ENCODE measurements at places on chromosomes 1 and 21.

DNA sequence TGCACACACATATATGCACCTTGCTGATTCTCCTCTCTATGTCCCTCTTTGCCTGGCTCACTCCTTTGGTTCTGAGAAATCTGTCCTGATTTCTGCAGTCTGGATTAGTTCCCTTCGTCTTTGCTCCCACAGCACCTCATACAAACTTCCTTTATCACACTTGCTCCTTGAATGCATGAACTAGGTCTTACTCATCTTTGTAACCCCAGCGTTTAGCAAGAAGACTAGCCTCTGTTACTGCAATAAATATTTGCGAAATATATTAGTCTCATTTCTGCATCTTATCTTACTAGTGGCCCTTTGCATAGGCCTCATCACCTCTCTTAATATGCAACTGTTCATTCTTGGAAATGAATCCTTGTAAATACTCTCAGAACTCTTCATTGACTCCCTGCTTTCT lies 11.4 kb downstream of the SMYD2 start:
- DNase-seq: no peak

DNA sequence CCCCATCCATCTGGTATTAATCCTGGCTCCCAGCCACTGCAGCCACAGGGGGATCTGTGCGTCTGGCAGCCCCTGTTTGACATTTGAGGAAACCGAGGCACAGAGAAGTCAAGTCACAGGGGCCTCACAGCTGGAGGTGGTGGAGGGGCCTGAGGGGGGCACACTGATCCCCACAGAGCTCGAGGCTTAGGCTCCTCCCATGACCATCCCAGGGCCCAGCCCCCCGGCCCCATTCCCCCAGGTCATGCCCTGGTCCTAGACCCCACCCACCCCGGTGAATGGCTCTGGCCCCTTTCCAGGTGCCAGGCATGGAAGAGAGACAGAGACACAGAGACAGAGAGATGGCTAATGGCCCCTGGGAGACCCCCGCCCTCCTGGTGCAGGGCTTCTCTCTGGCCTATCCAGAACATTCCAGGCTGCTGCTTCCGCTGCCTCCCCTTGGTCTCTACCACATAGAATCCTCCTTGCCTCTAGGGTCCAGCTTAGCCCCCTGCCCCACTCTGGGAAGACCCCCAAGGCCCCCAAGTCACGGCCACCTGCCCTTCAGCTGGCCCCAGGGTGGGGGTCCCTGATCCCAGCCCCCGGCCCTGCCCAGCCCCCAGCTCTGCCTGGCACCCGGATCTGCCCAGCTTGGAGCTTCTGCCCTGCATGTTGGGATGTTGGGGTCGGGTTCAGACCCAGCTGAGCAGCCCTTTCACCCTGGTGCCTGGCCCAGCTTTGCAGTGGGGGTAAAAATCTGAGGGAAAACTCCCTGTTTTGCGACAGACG lies 29.2 kb upstream of the LRRC3 start:
- DNase-seq: no peak

- DNase-seq: no peak
Observed at GRCh38 chr1:195738966-195739650, 869.1 kb downstream of the KCNT2 start.

DNA sequence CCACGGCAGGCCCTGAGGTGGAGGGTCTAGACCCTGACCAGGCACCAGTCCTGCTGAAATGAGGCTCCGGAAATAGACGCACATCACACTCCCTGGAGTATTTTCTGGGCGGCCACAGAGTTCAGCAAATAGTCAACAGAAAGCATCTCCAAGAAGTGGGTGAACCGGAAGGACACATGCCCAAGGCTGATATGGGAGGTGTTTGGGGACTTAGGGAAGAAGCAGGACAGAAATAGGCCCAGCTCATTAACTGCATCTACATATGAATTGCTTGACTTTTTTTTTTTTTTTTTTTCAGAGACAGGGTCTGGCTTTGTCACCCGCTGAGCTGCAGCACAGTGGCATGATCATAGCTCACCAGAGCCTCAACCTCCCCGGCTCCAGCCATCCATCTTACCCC lies 36.5 kb upstream of the GPR157 start:
- no peak for DNase-seq

DNA sequence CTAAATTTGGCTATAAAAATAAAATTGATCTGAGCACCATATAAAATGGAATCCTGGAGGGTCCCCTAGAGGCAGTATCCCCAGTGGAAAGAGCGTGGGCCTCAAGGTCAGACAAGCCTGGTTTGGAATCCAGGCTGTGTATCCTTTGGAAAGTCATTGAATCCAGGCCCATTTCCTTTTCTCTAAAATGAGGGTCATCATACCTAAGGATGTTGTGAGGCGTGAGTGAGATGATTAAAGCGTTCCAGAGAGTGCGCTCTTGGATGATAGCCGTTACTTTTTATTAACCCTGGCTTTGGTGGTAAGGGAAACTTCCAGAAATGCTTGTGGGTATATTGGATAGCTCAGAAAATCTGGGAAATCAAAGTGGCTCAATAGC lies 683 bp upstream of the ZNF436 start:
- DNase-seq: no peak

GRCh38 chr1:54277451-54278341 lies 77.7 kb downstream of the MRPL37 start:
- no peak for DNase-seq

DNA sequence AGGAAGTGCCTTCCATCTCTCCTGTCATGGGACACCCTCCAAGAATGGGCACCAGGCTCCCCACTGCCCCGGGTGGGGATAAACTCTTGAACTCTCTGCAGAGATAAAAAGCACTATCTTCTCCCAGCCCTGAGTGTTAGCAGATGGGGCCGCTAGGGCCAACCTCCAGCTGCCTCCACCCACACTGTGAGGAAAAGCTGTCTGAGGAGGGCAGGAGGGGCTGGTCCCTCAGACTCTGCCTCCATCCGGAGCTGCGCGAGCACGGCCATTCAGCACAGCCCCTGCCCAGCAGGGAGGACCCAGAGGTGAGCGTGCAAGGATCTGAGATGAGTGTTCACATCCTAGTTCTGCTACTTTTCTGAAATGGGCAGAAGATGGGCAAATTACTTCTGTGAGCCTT lies 51.8 kb upstream of the TRABD2B start:
- no peak for DNase-seq

DNA sequence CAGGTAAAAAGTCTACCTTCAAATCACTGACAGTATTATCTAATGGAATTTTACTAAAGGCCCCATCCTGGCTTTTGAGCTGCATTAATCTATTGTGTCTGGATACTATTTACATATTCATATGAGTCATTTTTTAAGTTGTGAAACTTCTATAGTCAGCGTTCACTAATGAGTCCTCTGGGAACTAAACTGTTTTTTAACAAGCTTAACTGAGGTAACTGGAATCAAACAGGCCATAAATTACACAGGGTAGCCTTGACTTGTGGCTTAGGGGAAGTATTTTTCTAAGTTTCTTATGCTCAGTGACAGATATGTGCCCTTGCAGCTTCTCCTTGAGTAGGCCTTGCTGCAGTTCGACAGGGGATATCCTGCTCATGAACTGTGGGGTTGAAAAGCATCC lies 68.8 kb downstream of the JMJD4 start:
- DNase-seq: no peak

DNA sequence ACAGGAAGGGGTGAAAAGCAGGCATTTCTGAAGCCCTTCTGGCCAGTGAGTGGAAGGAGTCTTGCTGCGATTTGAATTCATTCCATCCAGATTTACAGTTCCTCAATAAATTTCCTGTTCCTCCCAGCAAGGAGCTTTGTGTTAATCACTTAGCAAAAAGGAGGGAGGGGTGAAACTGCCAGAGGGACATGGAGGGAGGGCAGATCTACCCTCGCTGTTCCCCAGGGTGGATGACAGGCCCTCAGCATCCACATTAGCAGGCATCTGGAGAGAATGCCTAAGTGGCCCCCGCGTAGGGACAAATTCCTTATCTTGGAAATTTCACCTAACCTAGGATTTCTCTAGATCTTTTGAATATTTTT lies 1.2 kb downstream of the ETV3 start:
- DNase-seq: no peak

GRCh38 chr1:190507357-190507756 lies 29.7 kb upstream of the BRINP3 start:
- no peak for DNase-seq

DNA sequence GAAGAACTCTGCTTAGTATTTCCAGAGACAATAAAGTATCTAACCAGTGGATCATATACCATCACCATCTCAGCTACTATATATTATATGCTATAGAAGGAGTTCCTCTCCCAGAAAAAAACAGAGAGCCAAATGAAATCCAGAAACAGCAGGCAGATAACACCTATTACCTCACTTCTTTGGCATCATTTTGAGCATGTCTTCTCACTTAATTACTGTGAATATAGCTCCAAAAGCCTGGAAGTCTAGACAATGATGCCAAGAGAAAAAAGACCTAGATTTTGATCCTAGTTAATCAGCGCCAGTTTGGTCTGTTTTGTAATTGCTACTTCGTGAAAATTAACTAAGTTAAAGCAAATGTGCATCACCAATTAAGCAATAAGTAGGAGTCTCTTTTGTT lies 131.3 kb downstream of the EIF4G3 start:
- no peak for DNase-seq

DNA sequence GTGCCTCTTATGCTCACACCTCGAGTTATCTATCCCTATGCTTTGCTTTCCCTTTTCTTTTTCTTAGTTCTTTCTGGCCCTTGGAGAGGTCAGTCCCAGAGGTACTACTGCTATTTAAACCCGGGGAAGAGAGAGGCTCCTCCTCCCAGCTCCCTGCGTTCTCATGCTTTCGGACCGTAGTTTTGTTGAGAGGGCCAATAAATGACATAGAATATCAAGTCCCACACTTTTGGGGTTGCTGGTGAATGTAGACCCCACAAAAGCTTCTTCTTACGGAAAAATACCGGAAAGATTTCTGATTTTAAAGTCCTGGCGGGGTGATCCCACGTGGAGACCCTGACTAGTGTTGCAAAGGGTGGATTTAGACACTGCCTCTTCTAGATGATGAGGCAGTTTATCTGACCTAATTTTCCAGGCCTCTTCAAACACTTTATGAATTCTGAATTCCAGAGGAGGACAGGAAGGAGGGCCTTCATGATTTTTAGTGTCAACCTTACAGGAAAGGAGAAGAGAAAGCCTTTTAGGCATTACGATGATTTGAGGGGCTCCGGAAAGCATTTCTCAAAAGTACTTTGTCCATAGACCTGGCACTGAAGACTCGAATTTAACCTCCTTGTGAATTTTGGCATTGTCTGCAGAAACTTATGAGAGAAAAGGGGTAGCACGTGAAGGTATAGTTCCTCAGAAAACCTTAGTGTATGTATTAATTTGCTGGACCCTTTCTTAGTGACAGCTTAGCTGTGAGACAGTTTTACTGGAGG lies 694 bp downstream of the TMEM167B start:
- no peak for DNase-seq

DNA sequence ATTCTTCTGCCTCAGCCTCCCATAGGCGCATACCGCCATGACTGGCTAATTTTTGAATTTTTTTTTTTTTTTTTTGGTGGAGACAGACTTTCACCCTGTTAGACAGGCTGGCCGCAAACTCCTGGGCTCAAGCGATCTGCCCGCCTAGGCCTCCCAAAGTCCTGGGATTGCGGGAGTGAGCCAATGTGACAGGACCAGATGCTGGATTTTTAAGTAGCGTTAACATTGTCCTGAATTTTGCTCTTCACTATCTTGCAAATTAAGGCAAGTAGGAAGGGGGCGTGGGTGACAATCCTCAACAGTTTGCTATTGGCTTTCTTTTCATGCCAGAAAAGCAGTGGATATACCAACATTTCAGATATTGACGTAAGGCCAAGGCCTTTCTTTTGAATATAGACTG lies 49.7 kb upstream of the TSNAX start:
- DNase-seq: no peak

GRCh38 chr1:74822851-74823401 lies 90.0 kb downstream of the TYW3 start:
- DNase-seq: no peak

- no peak for DNase-seq
Observed at GRCh38 chr1:152419917-152420316, 5.9 kb upstream of the CRNN start.

DNA sequence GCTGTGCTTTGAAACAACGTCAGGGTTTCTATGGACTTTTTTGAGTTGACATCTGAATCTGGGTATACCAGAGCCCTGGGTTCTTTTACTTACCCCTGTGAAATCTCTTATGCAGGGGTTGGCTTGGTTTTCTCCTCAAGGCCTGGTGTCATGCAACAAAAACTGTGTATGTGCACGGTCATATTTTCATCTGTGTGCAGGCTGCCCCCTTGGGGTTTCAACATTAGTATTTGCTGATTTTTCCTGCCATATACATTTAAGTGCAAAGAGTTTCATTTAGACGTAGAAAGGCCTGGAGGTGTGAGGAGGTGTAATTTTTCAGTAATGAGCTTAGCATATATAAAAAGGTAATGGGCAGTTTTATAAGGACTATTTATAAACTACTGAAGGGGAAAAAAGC lies 22.0 kb upstream of the ZBTB18 start:
- DNase-seq: no peak

GRCh38 chr1:33348194-33348593 lies 27.3 kb upstream of the A3GALT2 start:
- DNase-seq: no peak

DNA sequence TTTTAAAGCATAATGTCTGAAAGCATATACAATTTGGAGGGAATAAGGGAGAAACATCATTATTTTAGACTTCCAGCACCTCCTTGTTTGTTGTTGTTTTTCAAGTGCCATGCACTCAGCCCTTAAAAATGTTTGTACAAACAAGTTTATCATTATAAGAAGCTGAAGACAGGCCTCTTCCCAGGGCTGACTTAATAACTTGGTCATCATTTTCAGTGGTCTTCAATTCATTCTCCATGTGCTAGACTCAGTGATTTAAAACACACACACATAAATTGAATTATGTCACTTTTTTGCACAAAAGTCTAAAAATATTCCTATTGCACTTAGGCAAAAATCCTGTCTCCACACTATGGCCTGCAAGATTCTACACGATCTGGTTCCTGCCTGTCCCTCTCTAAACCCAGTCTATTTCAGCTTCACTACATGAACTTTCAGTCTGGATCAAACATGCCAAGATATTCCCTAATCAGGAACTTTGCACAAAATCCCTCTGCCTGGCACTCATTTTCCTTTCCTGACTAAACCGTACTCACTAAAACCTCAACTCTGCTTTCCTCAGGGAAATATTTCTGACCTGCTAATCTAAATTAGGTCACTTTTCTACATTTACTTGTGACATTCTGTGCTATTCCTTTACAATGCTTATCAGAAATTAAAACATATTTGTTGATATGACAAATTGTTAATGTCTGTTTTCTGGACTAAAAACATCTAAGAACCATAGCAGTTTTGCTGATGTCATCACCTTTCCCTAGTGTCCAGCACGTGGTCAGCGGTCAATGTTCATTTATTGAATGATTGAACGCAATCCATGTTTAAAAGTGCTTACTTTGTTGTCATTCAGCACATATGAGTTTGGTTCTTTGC lies 14.8 kb upstream of the GBP5 start:
- no peak for DNase-seq
